ENCODE measurements at places on chromosomes 11 and 22.
A peak's percentile ranks its signal among the peaks of the same experiment; 100 is the strongest.

DNA sequence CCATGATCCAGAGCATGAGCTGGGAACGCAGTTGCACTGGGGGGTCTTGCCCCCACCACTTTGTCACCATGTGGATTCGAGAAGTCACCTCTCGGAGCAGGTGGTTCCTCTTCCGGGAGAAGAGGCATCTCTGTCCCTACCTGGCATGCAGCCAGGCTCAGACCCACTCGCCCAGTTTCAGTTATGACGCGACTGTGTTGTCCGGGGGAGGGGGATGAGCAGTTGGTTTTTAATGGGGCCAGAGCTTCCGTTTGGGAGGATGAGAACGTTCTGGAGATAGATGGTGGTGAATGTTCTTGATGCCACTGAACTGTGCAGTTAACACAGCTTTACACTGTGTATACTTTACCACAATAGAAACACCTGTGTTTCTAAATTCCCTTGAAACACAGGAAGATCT, 41.5 kb downstream of the DHCR7 start:
- no peak for DNase-seq

DNA sequence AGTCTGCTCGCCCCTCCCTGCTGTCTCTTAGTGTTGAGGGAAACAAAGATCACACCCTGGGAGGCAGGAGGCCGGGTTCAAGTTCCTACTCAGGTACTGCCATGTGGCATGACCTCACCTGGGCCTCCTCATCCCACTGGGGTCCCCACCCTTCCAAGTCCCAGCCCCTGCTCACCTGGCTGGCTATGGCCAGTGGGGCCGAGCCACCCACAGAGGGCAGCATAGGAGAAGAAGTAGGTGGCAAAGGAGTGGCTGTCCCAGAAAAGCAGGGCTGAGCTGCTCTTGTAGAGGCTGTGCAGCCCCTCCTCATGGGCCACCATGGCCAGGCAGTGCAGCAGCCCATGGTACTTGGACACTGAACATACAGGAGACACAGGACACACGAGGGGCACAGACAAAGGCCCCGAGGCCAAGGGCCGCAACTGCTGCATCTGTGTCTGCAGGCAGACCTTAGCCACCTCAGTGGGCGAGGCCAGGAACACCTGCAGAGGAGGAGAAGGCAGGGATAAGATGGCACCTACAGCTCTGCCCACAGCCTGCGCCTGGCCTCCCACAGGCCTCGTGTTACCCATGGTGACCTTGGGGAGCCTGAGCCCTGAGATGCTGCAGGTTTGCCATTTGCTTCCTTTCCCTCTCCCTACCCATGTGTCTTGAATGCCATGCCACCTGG, 50.6 kb upstream of the MPEG1 start:
- no peak for DNase-seq

DNA sequence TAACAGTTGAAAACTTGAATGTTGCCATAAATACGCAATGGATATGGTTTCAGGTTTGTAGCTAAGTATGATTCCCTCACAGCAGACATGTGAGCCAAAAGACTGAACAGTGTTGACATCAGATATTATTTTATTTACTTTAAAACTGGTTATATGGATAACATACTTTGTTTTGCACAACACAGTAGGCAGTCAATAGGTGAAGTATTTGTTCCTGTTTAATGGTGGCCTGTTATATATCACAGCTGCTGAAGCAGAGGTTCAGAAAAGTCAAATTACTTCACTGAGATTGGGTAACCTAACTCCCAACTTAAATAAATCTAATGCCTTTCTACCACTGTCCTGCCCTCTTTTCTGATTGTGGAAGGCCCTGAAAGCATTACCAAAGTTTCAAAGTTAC, 44.6 kb downstream of the YAP1 start:
- DNase-seq, result no peak

DNA sequence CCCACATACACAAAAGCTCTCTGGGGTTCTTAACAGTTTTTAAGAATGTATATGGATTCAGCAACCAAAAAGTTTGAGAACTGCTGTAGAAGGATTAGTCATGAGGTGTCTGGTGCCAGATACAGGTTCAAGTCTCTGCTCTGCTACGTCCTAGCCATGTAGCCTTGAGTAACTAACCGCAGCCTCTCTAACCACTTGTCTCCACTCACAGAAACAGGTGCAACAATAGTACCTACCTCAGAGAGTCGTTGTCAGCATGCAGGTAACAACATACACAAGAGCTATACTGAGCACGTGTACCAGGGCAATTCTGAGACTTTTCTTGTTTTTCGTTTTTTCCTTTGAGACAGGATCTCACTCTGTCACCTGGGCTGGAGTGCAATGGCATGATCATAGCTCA, 26.9 kb downstream of the CBX7 start:
- no peak for DNase-seq

DNA sequence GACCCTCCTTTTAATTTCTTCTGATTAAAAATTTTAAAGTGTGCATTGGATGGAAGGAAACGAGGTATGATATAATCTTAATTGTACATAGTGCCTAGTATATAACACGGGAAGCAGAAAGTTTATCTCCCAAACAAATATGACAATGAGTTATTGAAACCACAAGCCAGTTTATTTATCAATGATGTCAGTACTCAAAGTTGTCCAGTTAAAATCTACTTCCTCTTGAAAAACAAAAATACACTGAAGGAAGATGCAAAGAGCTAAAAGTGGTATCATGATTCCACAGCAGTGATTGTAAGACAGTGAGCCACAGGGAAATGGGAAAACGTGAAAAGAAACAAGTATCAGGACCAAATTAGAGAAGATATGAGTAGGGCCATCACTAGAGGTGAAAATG, 18.8 kb upstream of the OR5B21 start:
- no peak for DNase-seq

GRCh38 chr11:843818-844692, 1.4 kb downstream of the TSPAN4 start:
- DNase-seq, result no peak

GRCh38 chr11:77065878-77066228, 918 bp upstream of the CAPN5 start:
- no peak for DNase-seq

GRCh38 chr11:112719736-112720525, 241.3 kb upstream of the NCAM1 start:
- DNase-seq, result no peak

GRCh38 chr22:30547188-30547587, 647 bp upstream of the SEC14L6 start:
- DNase-seq, result no peak

DNA sequence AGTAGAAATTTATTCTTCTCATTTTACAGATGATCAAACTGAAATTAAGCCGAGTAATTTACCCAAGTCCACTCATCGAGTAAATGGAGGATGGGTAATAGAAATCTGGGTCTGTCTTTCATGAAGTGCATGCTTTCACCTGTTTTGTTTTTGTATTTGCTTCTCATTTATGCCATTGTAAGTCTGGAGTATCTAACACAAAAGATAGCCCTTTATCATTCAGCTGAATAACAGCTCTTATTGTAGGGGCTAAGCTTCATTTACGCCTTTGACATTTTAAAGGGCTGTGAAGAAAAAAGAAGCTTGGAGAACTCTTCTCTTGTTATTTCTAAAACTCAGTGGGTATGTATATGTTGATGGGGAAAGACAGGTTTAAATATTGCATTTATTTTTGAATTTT, 1196.2 kb upstream of the TENM4 start:
- DNase-seq, result no peak

DNA sequence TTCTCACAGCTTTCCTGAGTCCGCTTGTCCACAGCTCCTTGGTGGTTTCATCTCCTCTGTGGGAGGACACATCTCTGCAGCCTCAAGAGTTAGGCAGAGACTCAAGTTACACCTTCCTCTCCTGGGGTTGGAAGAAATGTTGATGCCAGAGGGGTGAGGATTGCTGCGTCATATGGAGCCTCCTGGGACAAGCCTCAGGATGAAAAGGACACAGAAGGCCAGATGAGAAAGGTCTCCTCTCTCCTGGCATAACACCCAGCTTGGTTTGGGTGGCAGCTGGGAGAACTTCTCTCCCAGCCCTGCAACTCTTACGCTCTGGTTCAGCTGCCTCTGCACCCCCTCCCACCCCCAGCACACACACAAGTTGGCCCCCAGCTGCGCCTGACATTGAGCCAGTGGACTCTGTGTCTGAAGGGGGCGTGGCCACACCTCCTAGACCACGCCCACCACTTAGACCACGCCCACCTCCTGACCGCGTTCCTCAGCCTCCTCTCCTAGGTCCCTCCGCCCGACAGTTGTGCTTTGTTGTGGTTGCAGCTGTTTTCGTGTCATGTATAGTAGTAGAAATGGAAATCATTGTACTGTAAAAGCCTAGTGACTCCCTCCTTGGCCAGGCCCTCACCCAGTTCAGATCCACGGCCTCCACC, 11.7 kb downstream of the RASD2 start:
- DNase-seq, result peak; percentile 76

DNA sequence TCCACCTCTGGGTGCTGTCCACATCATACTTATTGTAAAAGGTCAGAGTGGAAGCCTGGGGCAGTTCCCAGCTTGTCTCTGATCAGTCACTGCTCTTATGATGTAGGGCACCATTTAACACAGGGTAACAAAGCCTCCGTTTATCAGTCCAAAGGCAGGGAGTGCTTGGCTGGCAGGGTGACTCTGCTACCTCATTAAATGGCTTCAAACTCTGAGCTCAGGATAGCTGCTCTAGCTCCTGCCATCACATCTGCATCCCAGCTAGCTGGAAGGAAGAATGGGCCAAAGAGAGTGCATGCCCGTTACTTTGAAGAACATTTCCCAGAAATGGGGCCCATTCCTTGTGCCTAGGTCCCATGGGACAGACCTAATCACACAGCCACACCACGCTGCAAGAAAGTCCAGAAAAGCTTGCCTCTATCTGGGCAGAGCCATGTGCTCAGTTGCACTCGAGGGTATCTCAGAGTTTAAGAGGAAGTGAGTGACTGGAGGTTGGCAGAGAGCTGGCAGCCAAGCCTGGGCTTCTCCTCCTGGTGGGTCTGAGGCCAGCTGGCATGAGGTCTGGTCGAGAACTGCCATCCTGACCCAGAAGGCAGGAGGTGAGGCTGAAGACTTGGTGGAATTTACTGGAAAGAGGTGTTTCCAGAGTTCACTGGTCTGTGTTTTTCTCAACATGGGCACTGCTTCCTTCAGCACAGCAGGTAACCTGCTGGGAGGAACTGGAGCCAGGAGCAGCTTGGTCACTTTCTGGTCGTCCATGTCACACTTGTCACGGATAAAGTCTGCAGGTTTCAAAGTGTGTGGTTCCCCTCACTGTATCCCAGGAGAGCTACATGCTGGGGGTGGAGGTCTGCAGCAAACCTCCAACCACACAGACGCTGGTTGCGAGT, 935.7 kb downstream of the BRD1 start:
- DNase-seq, result no peak

GRCh38 chr11:371051-371450, 1.8 kb downstream of the B4GALNT4 start:
- DNase-seq, result no peak

DNA sequence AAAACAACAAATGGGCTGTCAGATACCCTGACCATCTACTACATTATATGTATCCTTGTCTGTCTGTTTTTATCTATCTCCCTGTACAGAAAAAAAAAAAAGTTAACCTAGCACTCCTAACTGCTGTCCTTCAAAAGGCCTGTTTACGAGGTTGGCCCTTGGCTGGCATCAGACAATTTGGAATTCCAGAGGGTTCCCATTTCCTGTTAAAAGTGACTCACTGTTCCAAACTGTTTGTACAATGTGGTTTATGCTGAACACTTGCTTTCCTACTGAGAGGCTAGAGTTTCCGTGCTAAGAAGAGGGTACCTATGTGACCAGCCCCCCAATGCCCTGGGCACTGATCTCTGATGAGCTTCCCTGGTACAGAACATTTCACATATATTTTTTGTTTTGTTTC, 65.9 kb upstream of the HMGXB4 start:
- no peak for DNase-seq

DNA sequence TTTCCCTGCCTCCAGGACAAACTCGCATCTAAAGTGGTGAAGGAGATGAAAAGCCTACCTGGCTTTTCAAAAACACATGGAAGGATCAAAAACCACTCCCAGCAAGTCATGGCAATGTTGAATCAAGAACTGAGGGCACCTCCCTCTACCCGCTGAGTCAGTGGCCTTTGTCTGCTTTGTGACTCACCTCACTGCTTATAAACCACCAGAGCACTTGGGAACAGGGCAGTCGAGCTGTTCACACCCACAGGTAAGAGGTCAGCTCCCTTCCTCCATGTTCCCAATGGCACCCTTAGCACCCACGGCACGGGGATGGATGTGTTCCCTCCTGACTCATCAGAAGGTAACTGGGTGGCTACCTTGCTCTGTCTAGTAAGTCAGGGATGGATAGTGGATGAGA, 21.7 kb downstream of the TENM4 start:
- DNase-seq, result no peak

DNA sequence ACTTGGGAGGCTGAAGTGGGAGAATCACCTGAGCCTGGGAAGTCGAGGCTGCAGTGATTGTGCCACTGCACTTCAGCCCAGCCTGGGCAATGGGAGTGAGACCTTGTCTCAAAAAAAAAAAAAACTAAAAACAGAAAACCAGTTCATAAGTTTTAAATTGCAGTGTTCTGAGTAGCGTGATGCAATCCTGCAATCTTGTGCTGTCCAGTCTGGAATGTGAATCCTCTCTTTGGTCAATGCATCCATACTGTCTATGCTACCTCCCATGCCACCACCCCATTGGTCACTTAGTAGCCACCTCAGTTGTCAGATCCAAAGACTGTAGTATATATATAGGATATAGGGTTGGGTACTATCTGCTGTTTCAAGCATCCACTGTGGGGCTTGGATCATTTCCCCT, 11.1 kb downstream of the YAP1 start:
- no peak for DNase-seq

DNA sequence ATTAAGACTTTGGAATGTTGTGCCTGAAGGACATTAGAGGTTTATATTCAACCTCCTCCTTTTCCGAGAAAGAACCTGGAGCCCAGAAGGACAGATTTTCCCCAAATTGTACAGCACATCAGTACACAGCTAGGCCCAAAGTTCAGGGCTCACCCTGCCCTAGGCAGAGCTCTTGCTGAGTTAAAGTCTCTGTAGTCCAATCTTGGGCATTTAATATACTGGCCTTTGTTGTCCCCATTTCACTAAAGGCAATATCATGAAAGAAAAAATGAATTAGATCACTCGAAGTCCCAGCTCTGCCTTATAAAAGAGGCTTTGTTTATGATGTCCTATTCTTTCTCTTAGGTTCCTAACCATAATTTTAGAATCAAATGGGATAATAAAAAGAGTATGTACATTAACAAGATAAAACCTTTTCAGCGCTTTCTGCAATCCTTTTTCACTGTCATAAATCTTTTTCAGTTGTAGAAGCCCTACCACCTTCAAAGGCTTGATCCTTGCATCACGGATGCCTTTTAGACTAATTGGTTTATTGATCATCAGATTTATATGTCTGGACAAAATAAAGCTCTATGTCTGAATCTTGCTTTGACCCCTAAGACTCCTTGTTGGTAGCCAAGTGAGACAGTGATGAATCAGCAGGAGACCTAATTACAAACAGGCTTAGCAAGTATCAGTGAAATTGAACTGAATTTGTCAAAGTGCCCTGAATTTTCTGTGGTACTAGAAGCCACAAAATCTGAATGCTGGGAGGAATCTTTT, 39.8 kb downstream of the RELT start:
- DNase-seq, result no peak

Measured in activated CD4-positive, alpha-beta T cell treated with anti-CD3 and anti-CD28 coated beads, Interleukin-2, Interleukin-4, amounts not matched to agents 100 ng/mL and 50 ng/mL, durations not matched to agents 16 hours and 8 hours (primary cell).